ENCODE measurements at places on chromosomes 1 and 21.

DNA sequence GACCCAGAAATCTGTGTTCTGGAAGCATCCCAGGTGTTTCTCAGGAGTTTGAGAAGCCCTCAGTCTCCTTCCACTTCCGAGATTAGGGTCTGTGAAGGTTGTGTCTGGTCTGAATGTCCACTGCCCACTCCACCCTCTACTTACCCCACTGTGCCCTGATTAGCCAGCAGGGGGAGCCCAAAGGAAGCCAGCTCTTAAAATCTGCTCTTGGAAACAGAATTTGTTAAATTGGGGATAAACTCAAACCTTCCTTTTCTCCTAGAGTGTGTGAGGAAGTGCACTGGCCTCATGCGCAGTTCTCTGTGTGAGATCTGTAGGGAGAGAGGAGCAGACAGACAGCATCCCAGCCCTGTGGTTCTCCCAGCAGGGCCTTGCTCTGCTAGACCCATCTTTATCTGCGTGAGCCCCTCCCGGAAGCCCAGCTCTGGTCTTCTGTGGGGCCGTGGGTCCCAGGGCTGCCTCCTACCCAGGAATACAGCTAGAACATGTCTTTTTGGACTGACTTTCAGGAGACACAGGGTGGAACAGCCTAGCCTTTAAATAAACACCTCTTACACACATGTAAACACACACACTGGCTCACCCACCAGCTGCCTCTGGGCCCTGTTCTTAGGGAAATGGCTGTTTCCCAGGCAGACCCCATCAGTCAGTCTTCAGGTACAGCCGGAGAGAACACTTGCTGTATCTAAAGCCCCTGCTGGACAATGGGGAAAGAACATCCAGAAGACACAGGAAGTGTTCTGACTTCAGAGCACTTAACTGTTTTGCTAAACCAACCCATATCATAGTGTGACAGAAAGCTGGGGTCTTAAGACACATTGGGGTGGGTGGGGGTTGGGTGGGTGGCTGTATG, 52.2 kb downstream of the SMYD2 start:
- DNase-seq: no peak

DNA sequence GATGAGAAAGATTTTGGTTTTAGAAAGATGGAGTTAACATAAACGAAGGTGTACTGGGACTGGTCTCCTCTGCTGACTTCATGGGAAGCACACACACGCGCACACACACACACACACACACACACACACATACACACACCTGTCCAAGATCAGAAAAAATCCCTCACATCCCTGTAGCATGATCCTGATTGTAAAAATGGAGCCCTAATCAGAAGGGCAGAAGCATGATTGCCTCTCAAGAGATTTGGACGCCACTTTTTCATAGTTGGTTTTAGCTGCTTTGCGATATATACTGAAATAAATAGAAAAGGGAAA, 56.5 kb upstream of the LGALS8 start:
- DNase-seq: no peak

DNA sequence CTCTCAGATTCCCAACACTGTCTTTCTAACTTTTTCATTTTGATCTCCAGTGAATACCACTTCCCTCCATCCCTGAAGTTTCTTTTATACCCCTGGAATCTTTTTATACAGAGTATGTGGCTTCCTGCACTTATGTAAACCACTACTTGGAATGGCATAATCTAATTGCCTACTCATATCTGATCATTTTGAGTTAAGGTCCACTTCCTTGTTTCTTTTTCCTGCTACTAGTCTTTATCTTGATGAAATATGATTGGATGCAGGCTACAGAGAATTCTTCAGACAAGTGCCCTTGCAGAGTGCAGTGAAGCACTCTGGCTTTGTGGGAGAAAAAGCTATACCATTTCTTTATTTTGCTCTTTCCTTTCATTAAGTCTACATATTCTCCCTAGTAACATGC, 325.3 kb upstream of the ADAMTS5 start:
- DNase-seq: no peak

GRCh38 chr1:117622726-117623125, 16.9 kb downstream of the TENT5C start:
- DNase-seq: no peak

DNA sequence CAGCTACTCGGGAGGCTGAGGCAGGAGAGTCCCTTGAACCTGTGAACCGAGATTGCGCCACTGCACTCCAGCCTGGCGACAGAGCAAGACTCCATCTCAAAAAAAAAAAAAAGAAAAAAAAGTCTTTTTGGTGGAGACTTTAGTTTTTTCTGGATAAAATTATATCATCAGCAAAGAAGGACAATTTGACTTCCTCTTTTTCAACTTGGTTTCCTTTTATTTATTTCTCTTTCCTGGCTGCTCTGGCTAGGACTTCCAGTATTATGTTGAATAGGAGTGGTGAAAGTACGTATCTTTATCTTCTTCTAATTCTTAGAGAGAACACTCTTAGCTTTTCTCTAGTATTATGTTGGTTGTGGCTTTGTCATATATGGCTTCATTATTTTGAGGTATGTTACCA, 130.8 kb downstream of the PCBP3 start:
- DNase-seq: no peak

GRCh38 chr1:223492044-223492443, 98.8 kb downstream of the CCDC185 start:
- no peak for DNase-seq

- DNase-seq: no peak
These were observed 40.7 kb downstream of the ARHGEF10L start for GRCh38 chr1:17579951-17580939.

DNA sequence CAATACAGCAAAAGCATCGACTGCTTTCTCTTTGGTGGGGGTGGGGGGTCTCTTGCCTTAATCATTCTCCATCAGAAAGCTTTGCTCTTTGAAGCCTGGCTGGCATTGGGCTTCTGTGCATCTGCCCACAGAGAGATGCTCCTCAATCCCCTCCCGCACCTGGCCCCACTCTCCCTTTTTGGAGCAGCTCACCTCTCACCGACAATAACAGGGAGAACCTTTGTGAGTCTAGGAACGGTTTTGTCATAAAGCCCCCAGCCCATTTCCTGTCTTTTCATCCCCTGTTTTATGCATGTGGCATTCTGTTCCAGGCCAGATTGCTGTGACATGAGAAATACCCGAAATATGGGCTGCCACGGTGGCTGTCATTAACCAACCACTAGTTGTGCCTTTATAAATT, 469.0 kb upstream of the VAMP3 start:
- DNase-seq: peak; percentile 51

- no peak for DNase-seq
These were observed 159.1 kb downstream of the EDEM3 start for GRCh38 chr1:184595596-184595995.

- DNase-seq: peak; percentile 73
These were observed 146.2 kb downstream of the TNR start for GRCh38 chr1:175597205-175597604.

DNA sequence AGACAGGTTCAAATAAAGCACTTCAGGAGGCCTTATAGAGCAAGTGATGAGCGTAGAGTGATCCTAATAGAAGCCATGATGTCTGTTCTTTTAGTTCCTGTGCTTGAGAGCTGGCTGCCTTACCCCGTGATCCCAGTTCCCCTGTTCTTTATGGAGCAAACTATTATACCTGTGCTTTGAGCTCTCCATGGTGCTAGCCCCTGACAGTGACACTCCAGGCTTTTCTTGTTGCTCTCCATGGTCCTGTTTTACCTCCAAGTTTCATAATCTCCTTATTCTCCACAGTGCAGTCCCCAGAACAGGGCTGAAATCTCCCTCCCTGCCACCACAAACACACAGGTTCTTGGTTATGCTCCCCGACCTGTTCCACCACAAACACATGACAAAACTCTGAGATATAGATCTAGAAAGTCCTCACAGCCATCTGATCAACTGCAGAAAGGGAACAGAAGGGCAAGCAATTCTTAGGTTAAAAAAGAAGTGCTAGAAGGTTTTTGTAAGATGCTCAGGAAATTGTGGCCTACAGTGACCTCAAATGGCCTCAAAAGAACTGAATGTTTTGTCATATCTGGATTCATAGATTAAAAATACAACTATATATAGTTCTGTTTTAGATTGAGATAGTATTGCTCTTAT, 6.0 kb downstream of the CADM3 start:
- no peak for DNase-seq

GRCh38 chr1:206971029-206971655, 882 bp upstream of the FCAMR start:
- no peak for DNase-seq

GRCh38 chr1:234091876-234092275, 187.4 kb downstream of the SLC35F3 start:
- DNase-seq: no peak

- no peak for DNase-seq
These were observed 180.3 kb upstream of the DMRTA2 start for GRCh38 chr1:50603274-50604271.

GRCh38 chr1:4726620-4727341, 72.4 kb downstream of the AJAP1 start:
- DNase-seq: no peak

DNA sequence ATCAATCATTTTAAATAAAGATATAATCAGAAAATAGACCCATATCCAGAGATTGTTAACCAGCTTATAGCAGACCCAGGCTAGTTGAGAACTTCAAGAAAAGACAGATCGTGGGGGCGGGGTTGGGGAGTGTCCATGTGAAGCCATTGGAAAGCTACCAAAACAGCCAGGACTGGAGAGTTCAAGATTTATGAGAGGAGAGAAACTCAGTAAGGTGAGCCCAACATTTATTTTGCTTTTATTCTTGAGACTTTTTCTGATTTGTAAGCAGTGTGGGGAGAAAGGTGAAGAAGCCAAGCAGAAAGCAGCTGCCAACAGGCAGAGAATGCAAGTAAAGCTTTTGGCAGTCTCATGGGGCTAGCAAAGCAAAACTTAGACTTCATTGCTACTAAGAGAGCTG, 179.9 kb downstream of the VPS13D start:
- DNase-seq: peak; percentile 44

GRCh38 chr1:192100686-192101468, 57.4 kb upstream of the RGS18 start:
- DNase-seq: no peak

GRCh38 chr1:211910113-211910884, 79.7 kb upstream of the LPGAT1 start:
- no peak for DNase-seq

- DNase-seq: no peak
These were observed 126.0 kb downstream of the NR5A2 start for GRCh38 chr1:200153277-200154055.

DNA sequence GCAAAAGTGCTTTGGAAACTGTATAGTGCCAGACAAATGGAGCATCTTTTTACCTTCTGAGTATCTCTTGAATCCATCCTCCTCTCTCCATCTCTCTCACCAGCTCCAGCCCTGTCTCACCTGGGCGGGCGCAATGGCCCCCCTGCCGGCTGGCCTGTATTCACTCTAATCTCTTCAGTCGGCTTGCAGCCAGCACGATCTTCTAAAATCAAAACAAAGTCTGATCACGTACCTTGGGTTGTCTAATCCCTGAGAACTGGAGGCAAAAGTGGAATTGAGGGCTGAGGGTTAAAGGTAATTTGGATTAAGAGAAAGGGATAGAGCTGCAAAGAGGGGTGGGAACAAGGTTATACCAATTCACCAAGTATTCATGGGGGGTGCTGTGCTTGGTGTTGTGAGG, 46.0 kb upstream of the LRRN2 start:
- DNase-seq: no peak

DNA sequence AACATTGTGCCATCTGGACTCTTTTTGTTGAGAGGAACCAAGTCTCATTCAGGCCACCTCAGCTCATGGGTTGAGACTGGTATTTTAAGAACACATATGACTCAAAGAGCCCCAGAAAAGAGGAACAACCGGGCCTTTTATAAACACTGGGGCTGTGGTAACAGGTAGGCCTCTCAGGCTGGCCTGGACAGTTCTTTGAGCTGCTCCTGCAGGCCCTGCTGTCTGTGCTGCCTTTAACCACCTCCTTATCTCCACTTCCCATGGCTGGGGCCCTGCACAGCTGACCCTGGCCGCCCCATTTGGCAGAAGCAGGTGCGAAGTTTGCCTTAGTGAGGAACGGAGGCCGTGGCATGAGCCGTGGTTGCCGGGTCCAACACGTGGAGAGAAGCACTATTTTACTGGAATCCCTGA, 163.3 kb downstream of the RHOU start:
- DNase-seq: no peak

- no peak for DNase-seq
These were observed 571.2 kb upstream of the USP24 start for GRCh38 chr1:55786396-55786795.

DNA sequence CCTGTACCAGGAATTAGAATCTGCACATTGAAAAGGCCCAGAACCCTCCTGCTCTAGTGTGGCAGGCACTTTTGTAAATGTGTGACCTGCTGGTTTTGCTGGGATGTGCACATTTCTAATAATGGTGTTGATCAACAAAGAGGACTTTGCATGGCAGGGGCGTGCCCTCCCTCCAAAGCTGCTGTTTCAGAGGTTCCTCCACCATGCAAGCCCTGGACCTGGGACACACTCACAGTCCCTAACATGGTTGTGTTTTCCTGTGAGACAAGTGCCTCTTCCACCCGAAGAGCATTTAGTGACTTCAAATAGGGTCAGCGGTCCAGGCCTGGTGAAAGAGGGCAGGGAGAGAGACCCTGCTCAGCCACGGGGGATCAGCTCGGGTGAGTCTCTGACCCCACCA, 28.1 kb downstream of the TENT5C start:
- no peak for DNase-seq

GRCh38 chr21:33975548-33976081, 60.0 kb upstream of the ATP5PO start:
- no peak for DNase-seq

- no peak for DNase-seq
These were observed 66.8 kb downstream of the SAMSN1 start for GRCh38 chr21:14479241-14479786.

DNA sequence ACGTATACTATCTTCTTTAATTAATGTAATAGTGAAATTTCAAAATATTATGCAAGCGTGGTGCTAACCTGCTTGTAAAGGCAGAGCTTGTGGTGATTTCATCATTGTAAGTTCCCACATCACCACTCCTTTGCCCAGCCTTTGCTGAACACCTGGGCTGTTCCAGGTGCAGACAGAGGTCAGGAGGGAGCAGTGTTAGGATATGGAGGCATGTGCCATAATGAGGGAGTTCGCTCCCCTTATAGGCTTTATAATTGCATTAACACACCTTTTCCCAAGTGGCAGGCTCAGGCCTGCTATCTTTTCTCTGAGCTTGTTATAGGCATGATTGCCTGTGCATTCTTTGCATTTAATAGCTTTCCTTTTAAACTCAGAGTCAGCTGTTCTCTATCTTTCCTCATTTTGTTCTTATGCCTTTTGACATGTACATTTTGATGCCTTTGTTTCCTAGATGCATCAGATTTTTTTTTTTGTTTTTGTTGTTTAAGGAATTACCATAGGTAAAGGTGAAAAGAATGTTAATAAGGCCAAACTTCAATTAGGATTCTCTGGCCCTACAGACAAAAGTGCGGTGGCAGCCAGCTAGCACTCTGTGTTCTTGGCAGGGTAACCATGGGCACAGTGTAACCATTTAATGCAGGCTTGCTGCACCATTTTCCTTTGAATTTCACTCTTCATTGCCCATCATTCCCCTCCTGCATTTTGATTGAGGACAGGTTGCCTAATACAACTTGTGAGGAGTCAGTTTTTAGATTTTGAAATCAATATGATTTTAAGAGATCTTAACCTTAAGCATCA, 12.6 kb downstream of the NPL start:
- peak; percentile 68 for DNase-seq
